ENCODE measurements at places on chromosomes 16 and 17. TPM values are rescaled to one million over a fixed set of nuclear protein-coding genes. Genes with fewer than 3 reads are reported as not detected.

GRCh38 chr16:351804-352520, 561 bp downstream of the AXIN1 start:
- DNase-seq, result no peak

DNA sequence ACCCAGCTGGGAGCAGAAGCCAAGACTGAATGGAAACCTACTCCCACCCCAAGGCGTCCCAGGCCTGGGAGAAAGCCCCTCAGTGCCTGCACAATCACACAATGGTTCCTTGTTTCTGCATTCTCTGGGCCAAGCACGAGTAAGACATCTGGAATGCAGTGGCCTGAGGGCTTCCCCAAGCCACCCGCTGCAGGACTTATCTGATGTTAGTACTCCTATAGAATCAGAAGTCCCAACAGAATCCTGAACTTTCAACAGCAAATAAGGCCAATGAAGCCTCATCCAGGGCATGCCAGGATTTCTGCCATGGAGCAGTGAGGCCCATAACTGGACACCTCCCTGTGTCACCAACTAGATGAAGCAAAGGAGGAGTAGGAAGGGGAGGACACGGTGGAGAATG, 28.6 kb downstream of the MYO18A start:
- DNase-seq, result no peak

DNA sequence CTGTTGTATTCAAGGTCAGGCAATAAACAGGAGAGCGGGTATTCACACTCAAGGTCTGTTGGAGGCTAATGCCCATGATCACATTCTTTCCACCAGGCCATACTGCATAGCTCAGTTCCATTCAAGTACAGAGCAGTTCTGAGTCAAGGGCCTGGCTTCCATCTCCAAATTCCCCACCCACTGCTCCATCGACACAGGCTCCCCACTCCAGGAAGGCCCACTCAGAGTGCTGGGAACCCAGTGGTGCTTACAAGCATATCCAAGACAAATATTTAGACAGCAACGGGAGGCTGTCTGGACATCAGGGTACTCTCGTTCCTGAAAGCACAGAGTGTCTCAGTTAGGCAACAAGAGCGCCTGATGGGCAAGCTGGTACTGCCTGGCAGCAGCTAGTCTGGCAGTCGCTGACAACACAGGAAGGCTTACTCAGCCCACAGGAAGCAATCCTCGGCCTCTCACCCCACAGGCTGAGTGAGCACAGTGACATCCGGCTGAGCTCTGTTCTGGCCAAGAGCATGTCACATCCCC, 40.9 kb downstream of the RFFL start:
- DNase-seq, result peak; percentile 88

GRCh38 chr17:45091778-45092425, 30.8 kb downstream of the NMT1 start:
- DNase-seq, result no peak

- no peak for DNase-seq
These were observed 135.8 kb downstream of the CCDC182 start for GRCh38 chr17:57609125-57609877.

- DNase-seq, result no peak
These were observed 428 bp downstream of the SGSM2 start for GRCh38 chr17:2337544-2338314.

GRCh38 chr16:19522397-19522732, 467 bp upstream of the GDE1 start:
- DNase-seq, result no peak

DNA sequence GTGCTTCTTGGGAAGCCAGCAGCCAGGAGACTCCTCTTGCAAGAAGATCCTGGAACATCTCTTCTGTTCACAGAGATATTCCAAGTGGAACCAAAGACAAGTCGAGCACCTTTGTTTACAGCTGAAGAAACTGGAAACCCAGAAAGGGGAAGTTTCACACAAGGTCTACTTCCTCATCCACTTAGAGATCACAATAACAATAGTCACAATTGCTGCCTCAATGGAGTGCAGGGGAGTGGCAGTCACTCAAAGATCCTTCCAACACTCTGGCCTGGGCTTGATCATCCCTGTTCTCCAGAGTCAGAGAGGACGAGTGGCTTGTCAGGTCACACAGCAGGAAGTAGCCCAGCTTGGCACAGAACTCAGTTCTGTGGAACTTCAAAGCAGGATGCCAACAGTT, 46.9 kb upstream of the SIAH1 start:
- DNase-seq, result no peak

- DNase-seq, result no peak
These were observed 91.5 kb upstream of the TMEM97 start for GRCh38 chr17:28227316-28228108.

GRCh38 chr16:12570046-12570618, 233.6 kb downstream of the CPPED1 start:
- no peak for DNase-seq

The DOC2B gene
- total RNA-seq, result 2.6 TPM

DNA sequence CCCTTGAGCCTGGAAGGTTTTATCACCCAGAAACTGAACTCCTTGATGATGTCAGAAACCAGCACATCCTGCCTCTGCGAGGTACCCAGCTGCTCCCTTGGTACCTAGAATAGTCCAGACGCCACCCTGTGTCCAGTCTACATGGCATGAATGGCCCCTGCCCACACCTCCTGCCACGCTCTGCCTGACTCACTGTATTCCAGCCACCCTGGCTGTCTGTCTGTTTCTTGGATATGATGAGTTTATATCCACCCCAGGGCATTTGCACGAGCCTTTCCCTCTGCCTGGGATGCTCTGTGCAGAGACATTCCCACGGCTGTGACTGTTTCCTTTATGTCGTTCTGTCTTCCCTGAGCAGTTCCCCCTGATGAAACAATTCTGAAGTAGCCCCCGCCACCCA, 68.7 kb downstream of the CRISPLD2 start:
- DNase-seq, result no peak

GRCh38 chr17:61878984-61879612, 15.8 kb upstream of the BRIP1 start:
- DNase-seq, result no peak

DNA sequence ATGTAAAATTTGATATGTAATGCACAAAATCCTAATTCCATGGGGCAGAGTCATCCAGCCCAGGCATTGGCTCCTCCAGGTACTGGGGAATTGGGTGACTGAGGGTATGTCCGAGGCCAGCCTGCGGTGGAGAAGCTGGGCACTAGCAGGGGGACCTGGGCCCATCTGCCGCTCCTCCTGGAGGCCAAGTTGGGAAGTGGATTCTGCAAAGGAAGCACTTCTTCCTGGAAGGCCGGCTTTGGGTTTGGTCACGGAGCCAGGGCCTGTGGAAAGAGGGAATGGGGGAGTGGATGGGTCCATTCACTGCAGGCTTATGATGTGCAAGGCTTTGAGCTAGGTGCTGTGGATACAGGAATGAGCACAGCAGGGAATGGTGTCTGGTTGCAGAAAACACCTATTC, 85.8 kb downstream of the GNAO1 start:
- DNase-seq, result no peak

The TEKT5 gene
- total RNA-seq, result not detected

The ARHGAP23 gene
- total RNA-seq, result 59.9 TPM

- no peak for DNase-seq
These were observed 171.0 kb downstream of the SLC39A11 start for GRCh38 chr17:72921347-72922054.

The PHKB gene
- total RNA-seq, result 43.4 TPM

DNA sequence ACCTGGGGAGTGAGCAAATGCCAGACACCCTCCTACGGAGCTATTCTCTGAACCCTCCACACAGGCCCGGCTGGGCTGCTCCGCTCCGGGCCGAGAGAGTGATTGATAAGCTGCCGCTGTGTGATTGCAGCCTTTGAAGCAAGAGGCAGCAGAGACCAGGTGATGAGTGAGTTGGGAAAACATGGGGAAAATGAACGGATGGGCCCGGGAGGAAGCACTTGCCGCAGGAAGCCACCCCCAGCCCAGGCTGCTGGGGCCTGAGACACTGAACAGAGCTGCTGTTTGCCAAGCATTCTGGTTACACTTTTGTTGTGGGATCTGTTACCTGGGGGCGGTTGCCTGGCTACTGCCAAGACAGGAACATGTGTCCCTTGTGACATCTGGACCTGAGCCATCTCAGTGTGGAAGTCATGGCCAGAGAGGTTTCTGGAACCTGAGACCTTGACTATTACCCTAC, 46.4 kb upstream of the KLHDC4 start:
- DNase-seq, result no peak

GRCh38 chr16:70750893-70751467, 50.0 kb downstream of the VAC14 start:
- peak; percentile 91 for DNase-seq

DNA sequence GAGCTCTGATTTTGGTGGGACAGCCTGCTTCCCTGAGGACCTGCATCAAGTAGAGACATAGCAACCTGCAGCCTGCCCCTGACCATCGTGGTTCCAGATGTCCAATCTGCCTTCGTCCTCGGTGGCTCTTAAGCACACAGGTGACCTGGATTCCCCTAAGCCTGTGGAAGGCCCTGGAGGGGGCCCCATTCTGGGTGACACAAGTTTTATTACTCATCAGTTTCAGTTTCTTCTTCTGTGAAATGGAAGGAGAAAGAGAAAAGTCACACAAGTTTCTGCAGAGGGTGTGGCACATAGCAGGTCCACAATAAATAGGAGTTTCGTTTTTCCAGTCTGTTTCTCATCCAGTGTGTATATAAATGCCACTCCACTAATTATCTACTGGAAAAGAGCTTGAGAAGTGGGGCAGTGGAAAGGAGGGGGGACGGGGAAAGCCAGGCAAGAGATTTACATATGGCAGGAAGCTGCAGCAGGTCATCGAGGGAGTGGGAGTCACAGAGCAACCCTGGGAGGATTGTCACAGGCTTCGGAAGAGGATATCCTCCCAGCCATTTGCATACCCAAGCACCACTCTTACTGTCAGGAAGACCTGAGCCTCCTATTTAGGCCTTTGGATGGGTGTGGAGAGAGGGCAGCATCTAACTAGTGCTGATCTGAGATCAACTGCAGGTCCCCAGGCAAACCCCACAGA, 10.0 kb upstream of the NOS2 start:
- no peak for DNase-seq

DNA sequence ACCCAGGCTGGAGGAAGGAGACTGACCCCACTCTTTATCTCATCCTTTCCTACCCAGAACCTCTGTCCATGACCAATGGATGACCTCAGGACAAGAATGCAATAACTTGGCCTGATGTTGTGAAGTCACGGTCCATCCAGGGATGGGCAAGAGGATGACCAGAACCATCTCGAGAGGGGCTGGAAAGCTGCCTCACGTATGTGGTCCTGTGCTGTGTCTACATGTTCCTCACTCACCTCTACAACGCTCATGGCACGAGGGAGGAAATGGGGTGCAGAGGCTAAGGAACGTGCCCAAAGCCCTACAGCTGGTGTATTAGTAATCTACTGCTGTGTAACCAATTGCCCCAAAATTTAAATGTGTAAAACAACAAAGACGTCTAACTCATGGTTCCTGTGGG, 7.3 kb upstream of the KCTD5 start:
- no peak for DNase-seq

DNA sequence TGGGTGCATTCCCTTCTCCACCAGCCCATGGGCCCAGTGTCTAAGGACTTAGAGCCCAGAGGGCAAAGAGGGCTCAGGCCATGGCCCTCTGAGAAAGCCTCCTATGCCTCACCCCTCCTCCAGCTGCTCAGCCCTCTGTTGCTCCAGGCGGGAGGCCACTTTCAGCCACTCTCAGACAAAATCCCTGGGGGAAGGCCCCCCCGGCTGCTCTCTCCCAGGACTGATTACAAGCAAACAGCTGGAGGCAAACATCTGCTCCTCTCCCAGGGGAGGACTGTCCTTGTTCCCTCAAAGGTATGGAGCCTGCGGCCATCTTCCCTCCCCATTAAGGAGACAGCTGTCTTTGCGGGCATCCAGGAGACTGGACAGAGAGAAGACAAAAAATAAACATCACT, 54.9 kb upstream of the DLX4 start:
- no peak for DNase-seq

The ABCC12 gene
- total RNA-seq, result not detected

DNA sequence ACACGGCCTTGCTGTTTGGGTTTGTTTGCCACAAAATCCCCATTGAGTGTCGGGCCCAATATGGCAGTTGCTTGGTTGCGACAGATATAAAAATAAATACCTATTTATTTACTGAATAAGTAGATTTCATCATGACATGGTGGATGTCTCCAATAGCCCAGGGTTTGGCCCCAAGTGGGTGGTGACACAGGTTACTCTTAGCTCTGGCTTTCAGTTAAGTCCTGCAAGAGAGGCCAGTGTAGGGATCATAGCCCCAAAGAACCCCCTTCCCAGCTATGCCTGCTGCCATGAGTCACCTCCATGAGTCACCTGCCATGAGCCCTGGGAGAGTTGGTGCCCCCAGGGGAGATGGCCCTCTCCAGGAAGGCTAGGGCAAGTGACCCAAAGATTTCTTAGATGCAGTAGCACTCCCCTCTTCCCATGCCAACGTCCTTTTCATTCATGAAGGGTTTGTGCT, 78.7 kb upstream of the LGALS9 start:
- no peak for DNase-seq

DNA sequence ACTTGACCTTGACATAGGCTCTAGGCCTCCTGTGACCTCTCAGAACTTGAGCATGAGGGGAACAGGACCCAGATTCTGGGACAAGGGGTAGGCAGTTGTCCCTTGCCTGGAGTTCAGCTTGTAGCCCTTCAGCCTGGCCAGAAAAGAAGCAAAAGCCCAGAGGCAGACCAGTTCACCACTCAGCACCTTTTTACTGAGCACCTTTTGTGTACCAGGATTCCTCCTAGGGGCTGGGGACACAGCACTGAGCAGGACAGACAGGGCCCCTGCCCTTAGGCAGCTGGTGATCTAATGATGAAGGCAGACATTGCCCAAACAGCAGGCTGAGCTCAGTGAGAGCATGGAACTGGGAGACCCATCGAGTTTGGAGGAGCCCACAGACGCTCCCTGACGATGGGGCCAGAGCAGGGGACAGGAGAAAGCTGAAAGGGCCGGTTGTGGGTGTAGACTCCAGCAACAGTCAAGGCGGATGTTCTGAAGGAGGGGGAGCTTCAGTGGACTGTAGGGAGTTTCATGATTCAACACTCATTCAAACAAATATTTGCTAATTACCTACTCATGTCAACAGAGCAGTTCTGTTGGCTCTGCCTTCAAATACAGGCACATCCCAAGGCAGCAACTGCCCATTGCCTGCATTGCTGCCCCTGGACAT, 32.0 kb downstream of the SBK1 start:
- DNase-seq, result no peak

GRCh38 chr16:81201267-81201666, 37.2 kb upstream of the BCO1 start:
- DNase-seq, result no peak

DNA sequence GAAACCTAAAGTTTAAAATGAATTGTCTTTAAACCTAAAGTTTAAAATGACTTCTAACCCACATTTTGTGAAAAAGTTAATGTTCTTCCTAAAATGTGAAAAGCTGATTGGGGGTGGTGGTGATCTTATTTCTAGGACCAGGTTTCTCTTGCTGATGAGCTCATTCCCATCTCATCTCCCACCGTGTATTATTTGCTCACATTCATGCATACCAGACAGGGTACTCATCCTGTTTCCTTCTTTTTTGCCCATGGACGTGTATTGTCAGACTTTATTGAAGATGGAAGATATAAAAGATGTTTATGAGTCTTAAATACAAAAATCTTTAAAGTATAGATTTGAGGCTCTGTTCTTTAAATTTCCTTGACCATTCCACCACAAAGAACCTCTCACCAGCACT, 70.1 kb upstream of the MPHOSPH6 start:
- DNase-seq, result no peak

The FA2H gene
- total RNA-seq, result not detected

Measured in right atrium auricular region (tissue), 2 donors.